ENCODE measurements at places on chromosomes 16 and 17. TPM values are rescaled to one million over a fixed set of nuclear protein-coding genes. Genes with fewer than 3 reads are reported as not detected.

The CCL14 gene
- not detected for total RNA-seq

The CDH1 gene
- 0.51 TPM for total RNA-seq

The STAT5B gene
- total RNA-seq: 134 TPM

The SEPTIN12 gene
- total RNA-seq: not detected

The TNFRSF17 gene
- total RNA-seq: not detected

The MT1G gene
- total RNA-seq: 5.0 TPM

The PIGQ gene
- 46.3 TPM for total RNA-seq

The XAF1 gene
- total RNA-seq: 302 TPM

The MYH11 gene
- not detected for total RNA-seq

The SDK2 gene
- total RNA-seq: 31.1 TPM

The ZNF594 gene
- total RNA-seq: 17.2 TPM

- DNase-seq: no peak
Measured at GRCh38 chr16:52293204-52293603, 253.7 kb downstream of the TOX3 start.

DNA sequence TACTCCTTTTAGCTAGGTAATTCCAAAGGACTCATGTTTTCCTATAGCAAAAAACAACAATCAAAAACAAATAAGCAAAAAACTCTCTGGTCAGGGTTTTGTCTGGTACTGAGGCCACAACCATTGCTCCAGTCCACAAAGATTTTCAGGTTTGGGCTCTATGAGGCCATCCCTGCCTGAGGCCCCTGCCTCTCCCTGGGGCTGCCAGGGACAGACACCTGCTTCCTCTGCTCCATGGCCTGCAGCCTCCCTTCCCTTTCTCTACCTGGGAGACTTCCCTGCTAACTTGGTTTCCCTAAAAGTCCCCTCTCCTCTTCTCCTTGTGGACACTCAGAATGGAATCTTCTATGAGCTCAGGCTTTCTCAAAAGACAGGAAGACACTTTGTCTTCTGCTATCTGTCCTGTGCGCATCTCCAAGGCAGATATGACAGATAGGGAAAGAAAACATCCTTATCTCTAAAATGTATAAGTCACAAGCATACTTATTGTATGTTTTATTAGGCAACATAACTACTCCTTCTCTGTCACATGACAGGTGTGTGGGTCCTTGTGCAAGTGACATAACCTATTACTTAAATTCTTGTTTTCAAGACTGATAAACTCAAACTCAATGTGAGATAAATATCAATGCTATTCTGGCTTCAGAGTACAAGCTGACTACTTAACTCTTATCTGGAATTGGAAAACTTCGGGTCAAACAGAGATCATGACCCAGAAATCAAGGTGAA is 1.2 kb upstream of the ZDHHC1 start:
- no peak for DNase-seq

DNA sequence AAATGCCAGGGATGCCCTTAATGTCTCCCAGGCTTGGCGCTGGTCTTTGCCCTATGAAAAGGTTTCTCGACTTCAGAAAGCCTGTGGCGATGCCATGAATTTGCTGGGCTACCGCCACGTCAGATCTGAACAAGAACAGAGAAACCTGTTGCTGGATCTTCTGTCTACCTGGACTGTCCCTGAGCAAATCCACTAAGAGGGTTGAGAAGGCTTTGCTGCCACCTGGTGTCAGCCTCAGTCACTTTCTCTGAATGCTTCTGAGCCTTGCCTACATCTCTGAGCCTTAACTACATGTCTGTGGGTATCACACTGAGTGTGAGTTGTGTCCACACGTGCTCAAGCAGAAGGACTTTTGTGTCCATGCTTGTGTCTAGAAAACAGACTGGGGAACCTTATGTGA is 11.4 kb downstream of the CHST4 start:
- peak; percentile 47 for DNase-seq

DNA sequence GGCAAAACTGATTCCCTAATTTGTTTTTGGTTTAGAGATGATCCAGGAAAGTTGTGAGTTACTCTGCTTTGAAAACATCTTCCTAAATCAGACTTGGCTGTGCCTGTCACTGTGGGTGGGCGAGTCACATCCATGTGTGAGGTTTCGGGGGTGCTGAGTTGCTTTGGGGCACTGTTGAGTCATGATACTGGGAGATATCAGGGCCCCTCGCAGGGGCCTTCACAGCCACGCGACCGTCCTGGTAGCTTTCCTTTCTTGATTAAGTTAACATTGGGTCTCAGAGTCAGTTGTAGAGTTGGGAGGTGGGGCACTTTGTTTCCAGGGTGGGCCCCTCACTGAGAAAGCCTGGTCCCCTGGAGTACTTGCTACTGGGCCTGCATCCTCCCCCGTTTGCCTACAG is 58.3 kb upstream of the LGALS9 start:
- no peak for DNase-seq

- DNase-seq: peak; percentile 62
Measured at GRCh38 chr17:14211801-14212200, 24.9 kb downstream of the CDRT15 start.

- no peak for DNase-seq
Measured at GRCh38 chr17:47120521-47121095, 68.5 kb downstream of the CDC27 start.

GRCh38 chr17:28487881-28488532 is 14.6 kb downstream of the SLC13A2 start:
- DNase-seq: no peak

DNA sequence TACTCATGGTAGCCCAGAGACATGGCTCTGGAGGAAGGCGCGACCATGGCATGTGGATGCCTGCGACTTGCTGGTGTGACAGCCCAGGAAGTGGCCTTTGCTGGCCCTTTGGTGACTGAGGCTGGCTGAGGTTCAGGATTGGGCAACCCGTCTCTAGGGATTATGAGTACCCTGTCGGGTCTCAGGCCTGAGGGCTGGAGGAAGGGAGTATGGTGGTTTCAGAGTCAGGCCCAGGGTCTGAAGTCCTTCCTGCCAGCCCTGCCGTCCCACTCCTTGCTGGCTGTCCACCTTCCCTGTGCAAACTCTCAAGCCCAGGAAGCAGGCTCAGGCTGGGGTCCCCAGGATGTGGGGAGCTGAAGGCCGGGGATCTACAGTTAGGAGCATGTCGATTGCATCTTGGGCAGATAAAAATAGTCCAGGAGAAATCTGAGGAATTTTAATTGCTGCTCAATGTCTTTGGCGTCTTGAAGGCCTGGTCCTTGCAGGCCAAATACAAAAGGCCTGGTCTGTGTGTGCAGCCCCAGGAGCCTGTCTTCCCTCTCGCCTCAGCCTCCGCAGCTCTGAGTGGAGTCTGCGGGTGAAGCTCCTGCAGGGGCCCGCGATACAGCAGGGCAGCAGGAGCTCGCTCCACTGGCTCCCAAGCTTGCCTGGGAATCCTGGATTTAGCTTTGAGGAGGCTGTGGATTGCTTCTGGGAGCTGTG is 52.5 kb downstream of the NKD1 start:
- DNase-seq: no peak

DNA sequence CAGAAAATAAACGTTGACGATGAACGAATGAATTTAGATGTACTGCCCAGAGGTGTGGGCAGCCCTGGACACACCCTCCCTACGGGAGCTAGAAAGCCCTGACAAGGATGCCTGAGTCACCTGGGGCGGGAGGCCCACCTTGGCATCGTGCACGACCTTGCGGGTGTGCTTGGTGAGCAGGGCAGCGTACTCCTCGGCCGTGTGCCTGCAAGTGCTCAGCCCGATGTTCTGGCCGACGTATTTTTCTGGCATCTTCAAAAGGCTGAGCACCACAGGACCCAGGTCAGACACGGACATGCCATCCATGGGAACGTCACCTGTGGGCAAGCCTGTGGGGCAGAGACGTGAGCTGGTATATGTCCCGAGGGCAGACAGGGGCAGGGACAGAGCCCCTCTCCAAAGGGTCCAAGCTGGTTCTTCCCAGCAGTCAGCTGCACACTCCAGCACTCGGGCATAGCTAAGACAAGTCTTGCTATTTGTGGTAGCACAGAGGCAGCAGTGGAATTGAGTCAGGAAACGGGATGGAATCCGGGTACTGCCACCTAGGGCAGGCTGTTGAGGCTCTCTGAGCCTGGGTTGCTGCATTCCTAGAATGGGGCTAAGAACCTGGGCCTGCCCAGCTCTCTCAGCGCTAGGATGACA is 10.8 kb downstream of the NMRAL1 start:
- no peak for DNase-seq

DNA sequence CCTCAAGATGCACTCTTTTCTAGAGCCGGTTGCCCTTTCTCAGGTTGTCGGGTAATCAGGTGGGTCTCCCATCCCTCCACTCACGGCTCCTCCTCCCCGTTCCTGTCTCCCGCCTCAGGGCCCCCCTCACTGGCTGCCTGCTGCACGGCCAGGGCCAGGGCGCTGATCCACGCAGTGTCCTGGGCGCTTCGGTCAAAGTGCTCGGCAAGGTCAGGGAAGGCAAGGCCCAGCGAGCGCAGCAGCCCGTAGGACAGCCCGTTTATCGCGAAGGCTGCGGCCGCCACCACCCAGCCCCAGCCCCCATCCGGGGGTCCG is 753 bp downstream of the SLC16A11 start:
- no peak for DNase-seq

DNA sequence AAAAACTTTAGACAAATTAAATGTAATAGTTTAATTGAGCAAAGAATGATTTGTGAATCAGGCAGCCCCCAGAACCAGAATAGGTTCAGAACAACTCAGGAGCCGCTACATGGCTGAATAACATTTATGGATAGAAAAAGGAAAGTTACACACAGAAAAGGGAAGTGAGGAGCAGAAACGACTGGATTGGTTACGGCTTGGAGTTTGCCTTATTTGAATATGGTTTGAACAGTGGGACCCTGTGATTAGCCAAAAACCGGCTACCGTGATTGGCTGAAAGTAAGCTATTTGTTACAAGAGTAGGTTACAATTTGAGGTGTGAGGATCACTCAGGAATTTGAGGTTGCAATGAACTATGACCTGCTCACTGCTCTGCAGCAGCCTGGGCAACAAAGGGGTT is 1139.8 kb downstream of the CDH11 start:
- DNase-seq: no peak

- peak; percentile 90 for DNase-seq
Measured at GRCh38 chr17:80991645-80992076, at the start of gene CHMP6. TSS of gene CHMP6 (plus strand) at chr17:80991841. CDS start at chr17:80991919, 78 bp downstream.

DNA sequence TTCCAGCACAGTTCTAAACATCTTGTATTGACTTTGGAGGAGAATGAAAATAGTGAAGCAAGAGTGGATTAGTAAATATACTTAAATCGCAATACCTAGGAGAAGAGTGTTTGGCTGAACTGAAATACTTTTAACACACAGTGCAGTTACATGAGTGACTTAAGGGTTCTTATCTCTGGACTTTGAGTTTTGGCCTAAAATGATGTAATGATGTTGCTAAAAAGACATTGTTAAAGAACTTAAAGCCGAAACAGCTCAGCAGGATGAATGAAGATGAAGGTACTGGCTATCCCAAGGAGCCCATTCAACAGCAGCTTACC is 28.1 kb downstream of the PMP22 start:
- no peak for DNase-seq

DNA sequence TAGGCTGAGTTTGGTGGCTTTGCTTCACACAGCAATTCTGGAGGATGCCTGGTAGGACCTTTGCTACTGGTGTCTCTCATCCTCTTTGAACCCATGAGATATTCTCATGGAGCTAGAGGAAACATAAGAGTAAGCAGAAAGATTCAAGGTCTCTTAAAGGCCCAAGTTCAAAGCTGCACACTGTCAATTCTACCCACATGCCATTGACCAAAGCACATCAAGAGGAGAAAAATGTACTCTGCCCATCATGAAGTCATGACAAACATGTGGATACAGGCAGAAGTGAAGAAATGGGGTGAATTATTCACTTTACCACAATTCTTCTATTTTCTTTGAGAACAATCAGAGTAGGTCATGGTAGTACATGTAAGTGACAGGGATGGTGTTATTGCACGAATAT is 13.1 kb downstream of the SKA2 start:
- DNase-seq: no peak

GRCh38 chr16:20859699-20860098 is 40.5 kb downstream of the DCUN1D3 start:
- DNase-seq: no peak

DNA sequence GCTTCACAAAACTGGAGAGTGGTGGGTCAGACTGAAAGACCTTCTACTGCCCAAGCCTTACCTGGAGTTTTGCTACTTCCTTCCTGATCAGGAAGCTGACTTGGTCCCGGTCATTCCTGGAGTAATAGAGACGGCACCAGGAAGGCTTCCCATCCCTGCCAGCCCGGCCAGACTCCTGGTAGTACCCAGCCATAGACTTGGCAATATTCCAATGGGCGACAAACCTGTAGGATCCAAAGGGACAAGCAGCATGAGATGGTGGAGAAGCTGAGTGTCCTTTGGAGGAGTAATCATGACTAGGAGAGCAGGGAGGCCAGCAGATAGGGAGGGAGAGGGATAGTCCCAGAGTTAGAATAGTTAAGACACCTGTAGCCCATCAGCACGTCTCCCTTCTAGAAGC is 8.7 kb downstream of the RECQL5 start:
- no peak for DNase-seq

- no peak for DNase-seq
Measured at GRCh38 chr16:57939872-57940224, 31.1 kb downstream of the CNGB1 start.

GRCh38 chr16:11630046-11630767 is 38.0 kb upstream of the SNN start:
- DNase-seq: no peak

DNA sequence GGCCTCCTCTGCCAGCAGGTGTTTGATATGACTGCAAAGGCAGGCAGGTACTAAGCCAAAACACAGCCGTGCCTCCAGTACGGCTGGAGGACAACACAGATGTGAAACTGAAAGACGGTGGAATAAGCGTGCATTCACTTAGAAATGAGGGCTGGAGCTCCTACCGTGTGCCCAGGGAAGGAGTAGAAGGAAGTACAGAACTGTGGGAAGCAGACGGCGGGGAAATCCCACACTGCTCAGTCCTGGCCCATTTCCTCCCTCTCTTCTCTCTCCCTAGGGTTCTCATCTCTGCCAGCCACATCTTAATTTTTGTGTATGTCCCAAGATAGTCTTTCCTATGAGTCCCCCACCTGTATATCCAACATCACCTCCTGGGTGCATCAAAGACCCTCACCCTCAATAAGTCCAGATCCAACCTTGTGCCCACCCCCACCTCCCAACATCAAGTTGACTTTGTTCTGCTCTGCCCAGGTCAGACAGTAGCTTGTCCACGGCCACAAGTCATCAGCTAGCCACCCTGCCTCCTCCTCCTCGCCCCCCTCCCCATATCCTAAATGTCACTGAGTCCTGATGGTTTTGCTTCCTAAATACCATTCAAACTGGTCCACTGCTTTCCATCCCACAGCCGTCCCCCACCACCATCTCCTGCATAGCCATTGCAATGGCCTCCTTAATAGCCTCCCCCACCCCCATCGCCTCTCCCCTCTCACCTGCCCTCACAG is 77.1 kb upstream of the RPL38 start:
- no peak for DNase-seq

- DNase-seq: no peak
Measured at GRCh38 chr17:28046034-28046825, 3.8 kb downstream of the NLK start.

DNA sequence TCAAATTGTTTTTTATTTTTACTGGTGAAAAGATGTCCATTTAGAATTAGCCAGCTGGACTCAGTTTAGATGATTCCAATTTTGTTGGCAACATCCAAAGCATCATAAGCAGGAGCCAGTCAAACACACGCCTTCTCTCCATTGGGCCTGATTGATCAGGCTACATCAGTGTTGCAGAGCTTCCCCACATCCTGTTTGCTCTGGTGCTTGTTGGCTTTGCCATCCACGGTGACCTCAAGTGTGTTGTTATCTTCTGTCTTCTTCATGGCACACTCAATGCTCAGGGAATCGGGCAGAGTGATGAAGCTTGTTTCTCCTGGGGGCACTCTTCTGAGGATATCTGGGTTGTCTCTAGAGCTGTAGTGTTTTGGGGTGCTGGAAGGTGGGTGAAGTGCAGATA is 6.3 kb upstream of the NETO2 start:
- no peak for DNase-seq

GRCh38 chr17:50424996-50425681 is 879 bp upstream of the ACSF2 start:
- no peak for DNase-seq
